ENCODE measurements at places on chromosomes 7 and 10. TPM values are rescaled to one million over a fixed set of nuclear protein-coding genes. Genes with fewer than 3 reads are reported as not detected.

Gene TMEM229A
- polyA plus RNA-seq = 1.9 TPM

Gene NUTM2E
- not detected for polyA plus RNA-seq

Gene GSTK1
- polyA plus RNA-seq = 82.8 TPM

Gene AKR1C8
- polyA plus RNA-seq = not detected

Gene GPR85
- 6.7 TPM for polyA plus RNA-seq

Gene INTS1
- 102 TPM for polyA plus RNA-seq

Gene GIMAP5
- 8.7 TPM for polyA plus RNA-seq

Gene PPP3CB
- polyA plus RNA-seq = 62.6 TPM

All from brain (organoid and tissue), 16 donors.